B cell (primary cell): ENCODE measurements at places on chromosomes 7 and 10. TPM values are rescaled to one million over a fixed set of nuclear protein-coding genes. Genes with fewer than 3 reads are reported as not detected.

DNA sequence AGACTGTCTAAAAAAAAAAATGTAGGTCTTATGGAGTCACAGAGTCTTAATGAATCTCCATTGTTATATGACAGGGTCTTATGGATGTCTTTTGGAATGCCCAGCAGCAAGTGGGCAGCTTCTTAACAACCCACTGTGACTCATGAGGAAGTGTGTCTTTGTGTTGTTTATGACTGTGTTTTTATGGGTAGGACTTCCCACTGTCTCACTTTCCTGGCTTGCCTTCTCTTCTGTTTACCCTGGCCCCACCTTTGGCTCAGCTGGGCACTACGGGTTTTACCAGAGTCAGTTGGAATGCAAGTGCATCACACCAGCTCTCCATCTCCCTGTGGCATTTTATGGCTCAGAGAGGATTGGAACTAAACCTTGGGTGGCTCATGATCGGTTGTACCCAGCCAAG, 580.5 kb downstream of the AUTS2 start:
- DNase-seq, result no peak

GRCh38 chr10:100904917-100905316, 7.8 kb upstream of the SLF2 start:
- DNase-seq, result no peak

DNA sequence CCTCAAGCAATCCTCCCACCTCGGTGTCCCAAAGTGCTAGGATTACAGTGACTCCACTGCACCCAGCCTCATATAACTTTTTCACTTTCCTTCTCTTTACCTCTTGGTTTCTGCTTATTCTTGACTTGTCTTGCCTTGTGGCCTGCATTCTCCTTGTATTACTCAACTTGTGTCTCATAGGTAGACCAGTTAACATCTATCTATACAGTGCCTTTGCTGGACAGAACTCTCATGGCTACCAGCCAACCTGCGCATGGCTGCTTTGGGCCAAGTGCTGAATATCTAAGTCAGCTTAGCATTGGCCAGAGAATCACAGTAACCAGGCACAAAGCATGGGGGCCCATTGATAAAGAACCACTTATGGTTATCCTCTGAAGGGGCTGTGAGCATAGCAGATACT, 42.6 kb upstream of the ZNRF2 start:
- DNase-seq, result no peak

DNA sequence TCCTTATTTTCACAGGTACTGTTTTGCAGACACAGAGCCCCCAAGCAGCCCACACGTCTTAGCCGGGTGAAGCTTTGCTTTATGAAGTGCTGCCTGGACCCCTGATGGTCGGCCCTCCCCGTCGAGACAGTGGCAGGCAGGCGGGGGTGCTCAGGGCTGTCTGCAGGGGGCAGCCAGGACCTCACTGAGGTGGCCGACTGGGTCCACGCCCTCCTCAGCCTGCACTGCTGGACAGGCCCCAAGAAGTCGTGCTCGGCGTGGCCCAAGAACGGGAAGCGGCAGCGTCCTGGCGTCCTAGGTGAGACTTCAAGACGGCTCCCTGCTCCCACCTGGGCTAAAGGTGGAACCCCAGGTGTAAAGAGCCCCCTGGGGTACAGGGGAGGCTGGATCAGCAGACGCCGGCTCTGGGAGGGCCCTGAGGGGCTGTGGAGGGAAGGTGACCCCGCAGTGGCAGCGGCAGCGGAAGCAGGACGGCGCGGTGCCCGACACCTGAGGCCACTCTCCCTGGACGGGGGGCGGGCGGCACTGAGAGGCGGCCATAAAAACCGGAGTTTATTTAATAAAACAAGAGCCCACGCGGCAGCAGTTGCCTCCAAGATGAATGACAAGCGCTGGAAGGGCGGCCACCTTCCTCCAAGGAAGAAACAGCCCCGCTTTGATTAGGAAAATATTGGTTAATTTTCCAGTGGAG, 179.4 kb downstream of the ELFN1 start:
- DNase-seq, result no peak

- no peak for DNase-seq
Measured at GRCh38 chr7:101287032-101287431, 34.6 kb downstream of the IFT22 start.

GRCh38 chr7:40629891-40630290, 495.1 kb downstream of the SUGCT start:
- no peak for DNase-seq

DNA sequence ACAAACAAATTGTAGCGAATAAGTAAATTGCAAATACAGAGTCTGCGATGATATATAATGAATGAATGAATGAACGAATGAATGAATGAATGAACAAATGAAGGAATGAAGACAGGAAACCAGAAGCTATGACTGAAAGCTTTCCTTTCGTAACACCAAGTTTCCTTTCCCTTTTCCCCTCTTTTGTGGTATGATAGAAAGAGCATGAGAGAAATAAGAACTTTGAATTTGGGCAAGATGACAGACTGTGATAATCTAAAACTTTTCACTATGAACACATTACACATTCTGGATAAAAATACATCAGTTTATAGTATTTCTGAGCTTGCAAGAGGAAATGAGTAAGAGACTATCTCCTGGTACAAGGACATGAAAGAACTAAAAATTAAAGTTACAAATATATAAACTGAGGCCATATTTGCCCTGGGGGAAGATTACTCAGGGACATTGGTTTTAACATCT, 8.4 kb upstream of the UCN3 start:
- DNase-seq, result no peak

DNA sequence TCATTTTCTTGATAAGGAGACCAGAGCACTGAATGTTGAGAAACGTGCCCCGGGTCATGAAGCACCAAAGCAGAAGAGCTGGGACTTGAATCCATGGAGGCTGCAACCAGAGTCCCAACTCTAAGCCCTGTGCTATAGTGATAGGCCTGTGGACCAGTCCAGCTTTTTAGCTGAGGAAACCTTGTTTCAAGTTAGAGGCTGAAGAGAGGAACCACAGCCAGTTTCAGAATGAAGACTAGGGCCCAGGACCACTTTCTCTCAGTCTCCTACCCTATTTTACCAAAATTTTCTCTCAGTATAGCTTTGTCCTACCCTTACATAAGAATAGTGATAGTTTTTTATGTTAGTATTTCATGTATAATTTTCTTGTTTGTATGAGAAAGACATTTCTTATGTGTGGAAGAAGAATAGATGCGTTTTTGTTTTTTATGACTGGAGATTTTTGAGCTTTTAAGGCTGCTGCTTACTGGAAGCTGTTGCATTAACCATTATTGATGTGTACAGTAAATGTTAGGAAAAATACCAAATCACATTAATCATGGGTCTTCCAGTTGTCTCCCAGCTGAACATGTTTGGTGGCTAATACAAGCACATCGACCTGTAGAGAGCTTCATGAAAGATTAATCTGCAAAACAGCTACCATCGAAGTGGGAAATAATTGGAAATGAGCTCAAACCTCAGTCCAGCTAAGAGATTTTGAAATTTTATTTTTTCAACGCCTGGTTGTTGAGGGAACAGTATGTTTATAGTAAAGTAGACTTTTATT, 45.0 kb upstream of the CSTF2T start:
- no peak for DNase-seq

GRCh38 chr7:8597565-8597964, 164.2 kb downstream of the NXPH1 start:
- DNase-seq, result no peak

MAT1A gene
- not detected in 2 replicates for total RNA-seq

COL26A1 gene
- total RNA-seq, result not detected in 2 replicates

ZNF655 gene
- total RNA-seq, result 150 and 154 TPM in 2 replicates

HABP2 gene
- 0.10 TPM in 1 of 2 replicates, not detected in the other for total RNA-seq

CYP3A7 gene
- not detected in 2 replicates for total RNA-seq
